Stimulated activated CD8-positive, alpha-beta memory T cell treated with anti-CD3 and anti-CD28 coated beads, Interleukin-15, amount 100 ng/mL, for 24 hours (primary cell): ENCODE measurements at places on chromosomes 5 and 9.

- no peak for DNase-seq
Observed at GRCh38 chr9:100662122-100662521, 84.2 kb downstream of the CAVIN4 start.

DNA sequence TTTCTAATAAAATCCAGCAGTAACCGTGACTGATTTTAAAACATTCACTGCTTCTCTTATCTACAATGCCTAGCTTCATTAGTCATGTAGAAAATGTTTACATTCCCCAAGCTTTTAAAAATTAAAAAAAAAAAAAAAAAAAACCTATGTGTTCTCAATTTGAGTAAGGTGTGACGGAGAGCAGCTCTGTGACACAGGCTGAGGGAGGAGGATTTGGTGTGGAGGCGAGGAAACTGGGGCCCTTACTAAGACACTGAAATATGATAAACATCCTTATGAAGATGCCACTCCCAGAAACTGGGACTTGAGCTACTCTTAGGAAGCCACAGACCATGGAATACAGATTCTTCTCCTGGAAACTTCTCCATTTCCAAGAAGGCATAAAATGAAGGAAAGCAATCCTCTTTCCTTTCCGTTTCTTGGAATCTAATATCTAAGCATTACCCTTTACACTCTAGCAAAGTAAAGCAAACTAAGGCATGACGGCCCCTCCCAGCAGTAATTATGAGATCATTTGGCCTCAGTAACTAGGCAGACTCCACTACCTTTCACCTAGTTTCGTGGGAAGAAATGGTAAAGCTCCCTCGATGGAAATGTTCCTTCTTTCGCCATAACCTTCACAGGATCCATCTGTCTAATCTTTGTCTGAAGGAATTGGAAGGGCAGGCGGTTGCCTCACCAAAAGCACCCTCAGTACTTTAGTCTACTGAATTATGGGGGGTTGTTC, 23.5 kb downstream of the GRAMD2B start:
- DNase-seq, result no peak

DNA sequence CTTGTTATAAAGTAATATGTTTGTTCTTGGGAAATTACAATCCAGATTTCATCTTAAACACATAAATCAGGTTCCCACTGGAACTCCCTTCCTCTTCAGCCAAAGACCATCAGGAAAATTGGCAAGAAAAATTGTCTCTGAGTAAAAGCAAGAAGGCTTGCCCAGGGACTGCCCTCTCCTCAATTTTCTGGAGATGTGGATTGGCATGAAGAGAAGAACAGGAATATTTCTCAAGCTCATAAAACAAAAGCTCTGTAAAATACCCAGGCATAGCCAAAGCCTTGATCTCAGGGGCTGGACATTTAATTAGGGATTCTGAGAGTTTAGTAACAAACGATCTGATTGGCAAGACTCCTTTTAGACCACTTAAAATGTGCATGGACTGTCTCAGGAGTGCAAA, 223.4 kb downstream of the ZNF608 start:
- no peak for DNase-seq

GRCh38 chr5:80215523-80215922, 40.3 kb downstream of the SERINC5 start:
- no peak for DNase-seq

- DNase-seq, result no peak
Observed at GRCh38 chr5:175788155-175788787, 83.1 kb upstream of the CPLX2 start.

- no peak for DNase-seq
Observed at GRCh38 chr5:10036136-10036815, 213.4 kb downstream of the ATPSCKMT start.

GRCh38 chr5:57111993-57112392, 61.9 kb upstream of the GPBP1 start:
- DNase-seq, result no peak

DNA sequence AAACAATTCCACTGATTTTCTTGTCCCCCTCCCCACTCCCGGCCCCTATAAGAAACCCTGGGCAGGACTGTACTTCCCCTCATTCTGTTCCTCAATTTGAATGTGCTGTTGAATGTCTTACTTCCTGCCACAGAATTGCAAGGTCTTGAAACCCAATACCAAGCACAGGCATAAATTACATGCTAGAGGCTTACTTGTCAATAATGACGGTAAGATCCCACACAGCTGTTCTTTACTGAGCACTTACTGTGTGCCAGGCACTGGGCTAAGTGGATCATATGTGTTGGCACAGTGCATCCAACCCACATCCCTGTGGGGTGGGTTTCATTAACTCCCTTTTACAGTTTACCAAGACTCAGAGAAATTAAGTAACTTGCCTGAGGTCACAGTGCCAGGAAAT, 63.4 kb downstream of the MVB12B start:
- no peak for DNase-seq

DNA sequence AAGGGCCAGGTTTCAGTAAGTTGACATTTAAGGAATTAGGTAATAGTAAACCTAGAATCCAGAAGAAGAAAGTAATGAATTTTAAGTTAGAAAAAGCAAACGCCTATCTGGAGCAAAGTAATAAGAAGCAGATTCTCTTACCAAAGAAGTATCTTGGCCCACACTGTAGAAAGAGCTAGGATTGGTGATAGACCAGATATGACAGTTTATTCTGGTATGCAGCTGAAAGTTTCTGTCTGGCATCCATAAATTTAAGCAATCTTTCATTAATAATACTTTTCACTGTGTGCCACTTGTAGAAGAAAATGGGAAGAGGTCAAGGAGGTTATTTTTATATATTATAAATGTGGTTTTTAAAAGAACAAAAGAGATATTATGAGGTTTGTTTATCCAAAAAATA, 3.0 kb downstream of the RECK start:
- no peak for DNase-seq

DNA sequence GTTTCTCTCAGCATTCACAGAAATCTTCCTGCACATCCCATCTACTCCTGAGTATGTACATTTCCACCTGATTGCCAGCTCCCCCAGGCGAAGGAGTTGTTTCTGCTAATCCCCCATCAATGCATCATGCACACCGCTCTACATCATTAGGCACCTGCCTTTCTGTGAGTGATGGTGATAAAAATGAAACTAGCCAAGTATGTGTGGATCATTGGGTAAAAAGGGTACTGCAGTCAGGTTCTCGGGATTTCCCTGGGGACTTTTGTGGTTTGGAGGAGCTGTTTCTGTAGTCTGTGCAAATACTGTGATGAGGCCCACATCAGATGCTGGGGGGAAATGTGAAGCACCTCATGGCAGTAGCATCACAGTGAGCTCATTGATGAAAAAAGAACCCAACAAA, 30.4 kb downstream of the CAMK4 start:
- no peak for DNase-seq

GRCh38 chr5:160442824-160443431, 21.3 kb downstream of the PTTG1 start:
- DNase-seq, result no peak

GRCh38 chr9:98559561-98559960, 149.2 kb downstream of the GABBR2 start:
- no peak for DNase-seq

DNA sequence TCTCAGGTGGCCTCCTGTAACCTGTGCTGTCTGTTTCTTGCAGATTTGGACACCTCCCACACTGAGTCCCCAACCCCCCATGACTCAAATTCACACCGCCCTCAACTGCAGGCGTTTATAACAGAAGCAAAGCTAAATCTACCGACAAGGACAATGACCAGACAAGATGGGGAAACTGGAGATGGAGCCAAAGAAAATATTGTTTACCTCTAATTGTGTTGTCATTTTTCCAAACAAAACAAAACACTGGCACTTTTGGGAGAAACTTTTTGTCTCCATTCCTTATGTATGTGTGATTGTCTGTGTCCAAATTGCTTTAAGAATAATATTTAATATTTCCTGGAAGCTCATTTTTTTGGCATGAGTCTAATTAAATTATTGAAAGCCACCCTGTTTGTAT, 314.8 kb downstream of the ARHGEF28 start:
- no peak for DNase-seq

- no peak for DNase-seq
Observed at GRCh38 chr5:121962347-121962670, 534 bp downstream of the SRFBP1 start.

GRCh38 chr9:125763394-125763801, 16.2 kb downstream of the PBX3 start:
- DNase-seq, result no peak

- DNase-seq, result no peak
Observed at GRCh38 chr5:23528677-23529076, 21.3 kb downstream of the PRDM9 start.

DNA sequence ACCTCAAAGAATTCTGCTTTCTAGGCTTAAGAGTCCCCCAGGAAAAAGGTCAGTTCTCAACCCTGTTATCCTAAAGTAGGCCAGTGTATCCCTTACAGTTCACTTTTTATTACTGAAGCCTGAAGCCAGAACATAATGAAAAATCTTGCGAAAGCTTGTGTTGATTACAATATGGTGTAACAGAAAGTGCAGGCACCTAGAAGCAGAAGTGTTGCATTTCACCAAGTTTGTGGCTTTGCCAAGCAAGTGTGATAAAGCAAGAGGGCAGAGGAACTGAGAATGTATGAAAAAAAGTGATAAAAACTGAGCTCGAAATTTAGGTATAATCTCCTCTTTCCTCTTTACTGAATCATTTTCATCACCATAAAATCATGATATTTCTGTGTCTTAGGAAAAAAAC, 26.2 kb downstream of the AGTPBP1 start:
- no peak for DNase-seq

DNA sequence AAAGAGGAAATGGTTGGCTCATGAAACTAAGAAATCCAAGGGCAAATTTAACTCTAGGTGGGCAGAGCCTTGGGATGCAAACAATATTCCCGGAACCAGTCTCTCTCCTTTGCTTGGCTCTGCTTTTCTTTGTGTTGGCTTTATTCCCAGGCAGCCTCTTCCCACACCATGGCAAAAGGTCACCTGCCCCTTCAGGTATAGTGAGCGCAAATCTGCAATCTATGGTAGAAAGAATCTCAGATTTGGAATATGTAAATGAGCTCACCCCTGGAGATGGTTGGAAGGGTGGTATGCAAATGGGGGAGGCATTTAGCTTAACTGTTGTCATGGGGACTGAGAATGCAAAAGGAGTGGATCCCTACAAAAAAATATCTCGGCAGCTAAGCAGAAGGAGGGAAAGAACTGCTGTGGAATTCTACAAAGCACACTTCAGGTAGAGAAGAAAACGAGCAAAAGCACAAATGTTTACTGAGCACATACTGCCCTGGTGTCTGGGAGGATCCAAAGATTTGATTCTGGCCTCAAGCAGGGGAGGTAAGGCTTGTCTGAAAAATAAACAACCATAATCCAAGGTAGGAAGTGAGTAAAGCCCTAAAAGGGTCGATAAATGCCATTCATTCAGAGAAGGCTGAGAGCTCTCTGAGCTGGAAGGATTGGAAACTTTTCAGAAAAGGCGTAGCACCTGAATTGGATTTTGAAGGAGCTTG, 139.7 kb downstream of the TLE1 start:
- DNase-seq, result no peak

DNA sequence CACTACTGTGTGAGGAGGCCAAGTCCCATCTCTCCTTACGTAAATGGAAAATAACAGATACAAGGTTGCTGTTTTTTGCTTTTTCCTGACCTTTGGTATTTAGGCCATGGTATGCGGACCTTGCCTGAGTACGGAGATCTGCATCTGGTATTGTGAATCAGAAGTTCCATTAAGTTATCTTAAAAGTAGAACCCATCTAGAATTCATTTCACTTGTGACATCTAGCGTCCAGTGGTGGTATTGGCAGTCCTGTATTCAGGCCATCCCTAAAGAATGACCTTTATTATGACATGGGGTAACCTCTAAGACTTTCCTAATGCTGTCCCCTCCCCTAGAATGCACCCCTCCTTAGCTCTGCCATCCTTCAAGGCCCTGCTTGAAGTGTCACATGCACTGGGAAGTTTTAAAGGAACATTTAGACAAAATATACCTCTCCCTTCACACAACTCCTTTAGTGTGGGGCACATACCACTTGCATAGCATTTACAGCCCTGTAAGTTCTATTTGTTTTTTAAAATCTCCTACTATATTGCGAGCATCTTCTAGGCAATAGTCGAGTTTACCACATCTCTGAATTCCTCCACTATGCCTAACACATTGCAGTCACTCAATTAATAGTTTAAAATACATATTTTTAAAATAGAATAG, 1.9 kb upstream of the SPDL1 start:
- DNase-seq, result peak; percentile 6
